ENCODE measurements at places on chromosomes 1 and 21.

GRCh38 chr1:234779160-234779538, 169.2 kb upstream of the IRF2BP2 start:
- peak; percentile 68 for DNase-seq

GRCh38 chr1:160542303-160542945, 19.4 kb upstream of the SLAMF6 start:
- no peak for DNase-seq

GRCh38 chr1:71785450-71785849, 496.9 kb downstream of the NEGR1 start:
- no peak for DNase-seq

DNA sequence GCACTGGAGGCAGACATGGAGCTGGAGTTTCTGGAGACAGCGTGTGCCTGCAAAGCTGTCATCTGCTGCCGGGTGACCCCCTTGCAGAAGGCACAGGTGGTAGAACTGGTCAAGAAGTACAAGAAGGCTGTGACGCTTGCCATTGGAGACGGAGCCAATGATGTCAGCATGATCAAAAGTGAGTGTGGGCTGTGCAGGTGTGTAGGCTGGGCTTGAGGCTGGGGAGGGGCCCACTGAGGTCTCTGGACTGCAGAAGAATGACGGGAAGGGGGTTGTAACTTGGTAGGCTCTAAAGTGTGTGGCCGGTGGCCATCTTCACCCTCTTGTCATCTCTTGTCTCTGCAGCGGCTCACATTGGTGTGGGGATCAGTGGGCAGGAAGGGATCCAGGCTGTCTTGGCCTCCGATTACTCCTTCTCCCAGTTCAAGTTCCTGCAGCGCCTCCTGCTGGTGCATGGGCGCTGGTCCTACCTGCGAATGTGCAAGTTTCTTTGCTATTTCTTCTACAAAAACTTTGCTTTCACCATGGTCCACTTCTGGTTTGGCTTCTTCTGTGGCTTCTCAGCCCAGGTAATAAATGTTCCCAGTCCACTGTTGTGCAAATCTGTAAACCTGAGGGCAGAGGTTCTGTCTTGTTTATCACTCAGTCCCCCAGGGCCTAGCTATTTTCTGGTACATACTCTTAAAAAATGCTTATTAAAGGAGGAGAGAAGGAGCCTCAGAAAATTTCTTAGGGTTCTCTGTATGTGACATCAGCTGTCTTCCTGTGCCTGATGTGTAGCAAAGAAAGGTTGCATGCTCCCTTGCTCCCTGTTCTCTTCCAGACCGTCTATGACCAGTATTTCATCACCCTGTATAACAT, 19.9 kb downstream of the ATP8B2 start:
- DNase-seq, result peak; percentile 78

GRCh38 chr1:186882372-186883134, 53.8 kb downstream of the PLA2G4A start:
- no peak for DNase-seq

Data from hematopoietic multipotent progenitor cell treated with erythropoietin and hydrocortisone succinate and interleukin-3 and kit ligand, for 4 days (in vitro differentiated cells).